ENCODE measurements at places on chromosomes 11 and 22. TPM values are rescaled to one million over a fixed set of nuclear protein-coding genes. Genes with fewer than 3 reads are reported as not detected.

MMP8 gene
- 2.3 TPM for total RNA-seq

- no peak for DNase-seq
Measured at GRCh38 chr11:90355200-90355599, 132.4 kb upstream of the CHORDC1 start.

DNA sequence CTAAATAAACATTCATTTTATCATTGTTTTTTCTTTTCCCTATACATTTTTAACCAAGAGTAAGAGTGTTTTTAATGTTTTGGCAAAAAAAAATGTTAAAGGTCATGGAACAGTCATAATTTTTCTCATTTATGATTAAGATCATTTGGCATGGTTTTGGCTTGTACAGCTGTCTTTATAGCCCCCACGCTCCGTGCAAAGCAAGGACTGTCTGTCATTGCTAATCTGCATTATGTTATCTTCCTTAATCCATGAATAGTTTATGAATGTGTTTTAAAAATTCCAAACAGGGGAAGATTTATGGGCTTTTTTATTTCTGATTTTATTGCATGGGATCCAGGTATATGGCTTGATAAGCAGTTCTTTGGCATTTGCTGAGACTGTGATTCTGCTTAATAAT, 28.1 kb downstream of the PGM2L1 start:
- no peak for DNase-seq

BEST1 gene
- 31.3 TPM for total RNA-seq

DNA sequence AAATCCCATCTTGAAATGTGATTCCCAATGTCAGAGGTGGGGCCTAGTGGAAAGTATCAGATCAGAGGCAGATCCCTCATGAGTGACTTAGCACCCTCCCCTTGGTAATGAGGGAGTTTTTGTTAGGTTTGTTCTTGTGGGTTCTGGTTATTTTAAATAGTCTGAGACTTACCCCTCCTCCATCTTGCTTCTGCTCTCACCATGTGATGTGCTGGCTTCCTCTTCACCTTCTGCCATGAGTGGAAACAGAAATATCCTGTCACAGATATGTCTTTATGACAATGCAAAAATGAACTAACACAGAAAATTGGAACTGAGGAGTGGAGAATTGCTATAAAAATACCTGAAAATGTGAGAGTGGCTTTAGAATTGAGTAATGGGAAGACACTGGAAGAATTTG, 33.1 kb downstream of the TMEM225 start:
- no peak for DNase-seq

- DNase-seq: no peak
Measured at GRCh38 chr11:15629690-15630321, 515.1 kb downstream of the INSC start.

DNA sequence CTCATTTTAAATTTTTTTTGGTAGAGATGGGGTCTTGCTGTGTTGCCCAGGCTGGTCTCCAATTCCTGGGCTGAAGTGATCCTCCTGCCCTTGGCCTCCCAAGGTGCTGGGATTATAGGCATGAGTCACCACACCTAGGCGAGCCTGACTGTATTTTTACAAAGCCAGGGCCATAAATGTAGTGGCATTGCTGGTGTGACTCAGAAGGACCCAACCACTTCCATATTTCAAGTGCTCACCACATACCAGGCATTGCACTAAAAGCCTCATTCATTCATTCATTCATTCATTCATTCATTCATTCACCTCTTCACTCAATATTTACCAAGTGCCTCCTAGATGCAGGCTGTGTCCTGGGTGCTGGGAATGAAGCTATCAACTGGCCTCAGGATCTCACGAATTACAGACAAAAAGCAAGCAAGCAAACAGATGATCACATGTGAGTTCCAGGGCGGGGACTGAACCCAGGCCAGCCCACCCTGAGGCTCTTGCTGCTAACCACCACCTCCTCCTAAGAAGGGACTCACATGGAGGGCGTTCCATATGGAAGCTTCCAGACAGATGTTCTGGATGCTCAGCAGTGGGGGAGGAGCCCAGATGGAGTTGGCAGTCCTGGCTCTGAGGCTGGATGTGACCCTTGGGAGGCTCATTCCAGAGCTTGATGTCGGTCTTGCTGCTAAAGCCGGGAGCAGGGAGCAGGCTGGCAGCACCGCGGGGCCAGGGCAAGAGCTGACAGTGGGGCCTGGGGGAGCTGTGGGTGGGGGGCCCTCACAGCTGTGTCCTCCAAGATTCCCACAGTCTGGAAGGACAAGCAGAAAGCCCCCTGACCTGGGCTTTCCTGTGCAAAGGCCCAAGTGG, 158.8 kb downstream of the CTTN start:
- DNase-seq: no peak

DNA sequence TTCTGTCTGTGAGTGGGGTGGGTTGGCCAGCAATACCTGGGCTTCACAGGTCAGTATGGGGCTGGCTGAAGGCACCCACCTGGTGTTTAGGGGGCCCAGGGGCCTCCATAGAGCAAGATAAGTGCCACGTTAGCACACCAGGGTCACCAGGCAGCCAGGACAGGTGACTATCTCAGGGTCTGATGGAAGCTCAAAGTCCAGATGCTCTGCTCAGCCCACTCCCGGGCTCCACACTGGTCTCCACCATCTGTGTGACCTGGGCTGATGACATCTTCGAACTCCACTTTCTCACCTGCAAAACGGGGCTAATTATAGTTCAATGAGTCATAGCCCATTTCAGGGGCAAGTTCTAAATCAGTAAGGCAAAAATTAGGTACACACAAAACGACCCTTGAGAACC, 39.4 kb upstream of the PRDM11 start:
- no peak for DNase-seq

GRCh38 chr22:42314709-42315391, 44.4 kb upstream of the TCF20 start:
- no peak for DNase-seq

DNA sequence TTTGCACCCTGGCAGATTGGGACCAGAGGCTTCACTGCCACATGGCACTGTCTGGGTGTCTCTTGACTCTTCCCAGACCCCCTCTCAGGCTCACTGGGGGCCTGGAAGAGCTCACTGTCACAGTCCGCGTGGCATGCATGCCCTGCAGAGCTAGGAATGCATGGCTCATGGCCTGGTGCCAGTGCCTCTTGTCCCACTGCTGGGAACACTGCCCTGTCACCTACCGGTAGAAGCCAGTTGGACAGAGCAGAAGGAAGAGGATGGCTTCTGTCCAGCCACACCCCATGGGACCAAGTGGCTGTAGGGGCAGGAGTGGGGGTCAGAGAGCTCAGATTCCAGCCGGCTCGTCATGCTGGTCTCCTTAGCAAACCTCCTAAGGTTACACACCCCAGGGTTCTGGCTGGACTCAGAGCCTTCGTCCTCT, 29.7 kb downstream of the MB start:
- no peak for DNase-seq

DNA sequence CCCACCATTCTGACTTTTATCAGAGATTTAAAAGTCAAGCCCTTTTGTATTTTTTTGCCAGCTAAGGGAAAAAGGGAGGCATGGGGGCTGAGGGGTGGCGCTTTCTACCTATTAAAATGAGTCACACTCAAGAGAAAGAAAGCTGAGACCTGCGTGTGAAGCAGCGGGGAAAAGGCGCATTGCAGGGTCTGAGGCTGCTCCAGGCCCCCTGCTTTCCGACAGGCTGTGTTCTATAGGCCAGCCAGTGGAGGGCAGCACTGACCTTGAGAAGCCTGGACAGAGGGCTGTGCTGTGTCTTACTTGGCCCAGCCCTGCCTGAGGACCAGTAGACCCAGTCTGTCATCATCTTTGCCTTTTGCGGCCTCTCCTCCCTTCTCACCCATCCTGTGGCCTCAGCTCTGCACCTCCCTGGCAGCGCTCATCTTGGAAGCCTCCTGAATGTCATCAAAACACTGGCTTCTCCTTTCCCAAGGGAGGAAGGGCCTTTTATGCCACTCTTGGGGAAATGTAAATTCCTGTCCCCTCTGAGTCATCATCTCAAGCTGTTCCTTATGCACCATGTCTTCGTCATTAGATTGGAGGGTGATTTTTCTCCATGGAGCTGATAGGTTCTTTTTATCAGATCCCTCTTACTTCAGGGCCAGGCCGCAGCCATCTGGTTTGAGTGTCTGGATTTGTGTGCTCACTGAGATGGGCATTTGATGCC, 12.6 kb upstream of the MAPK8IP1 start:
- no peak for DNase-seq
